ENCODE measurements at places on chromosomes 2 and 18.

- DNase-seq: no peak
Observed at GRCh38 chr2:130869441-130870160, 32.9 kb downstream of the ARHGEF4 start.

GRCh38 chr2:196263181-196263747 is 91.9 kb upstream of the STK17B start:
- no peak for DNase-seq

- DNase-seq: no peak
Observed at GRCh38 chr18:12694032-12694431, 8.5 kb downstream of the CEP76 start.

DNA sequence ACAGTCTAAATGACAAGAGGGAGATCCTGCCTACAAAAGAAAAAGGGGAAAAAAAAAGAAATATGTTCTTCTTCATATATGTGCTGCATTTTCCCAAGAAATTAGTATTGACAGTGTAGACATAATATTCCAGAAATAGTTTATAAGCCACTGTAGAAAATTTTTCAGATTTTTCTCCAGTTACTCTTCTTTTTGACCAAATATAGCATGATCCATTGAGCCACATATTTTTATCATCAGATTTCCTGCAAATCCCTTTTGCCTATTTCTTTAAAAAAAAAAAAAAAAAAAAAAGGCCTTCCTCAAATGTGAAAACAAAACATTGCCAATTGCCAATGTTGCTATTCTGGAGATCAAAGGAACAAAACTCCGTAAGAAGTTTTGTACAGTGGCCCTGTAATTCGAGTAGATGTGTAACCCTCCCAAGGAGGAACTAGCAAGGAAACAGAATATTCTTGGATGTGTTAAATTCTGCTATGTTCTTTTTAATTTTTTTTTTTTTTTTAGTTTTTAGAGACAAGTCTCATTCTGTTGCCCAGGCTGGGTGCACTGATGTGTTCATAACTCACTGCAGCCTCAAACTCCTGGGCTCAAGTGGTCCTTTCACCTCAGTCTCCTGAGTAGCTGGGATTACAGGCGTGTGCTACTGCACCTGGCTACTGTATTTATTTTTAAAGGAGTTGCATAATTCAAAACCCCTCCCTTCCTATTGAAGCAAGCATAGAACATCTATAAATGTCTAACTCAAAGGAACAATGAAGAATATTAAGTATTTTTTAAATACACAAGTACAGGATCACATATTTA is 12.5 kb upstream of the CABYR start:
- no peak for DNase-seq

GRCh38 chr18:63617915-63618234 is 26.2 kb downstream of the SERPINB4 start:
- DNase-seq: no peak

- no peak for DNase-seq
Observed at GRCh38 chr18:58618822-58619595, 9.9 kb downstream of the ALPK2 start.

DNA sequence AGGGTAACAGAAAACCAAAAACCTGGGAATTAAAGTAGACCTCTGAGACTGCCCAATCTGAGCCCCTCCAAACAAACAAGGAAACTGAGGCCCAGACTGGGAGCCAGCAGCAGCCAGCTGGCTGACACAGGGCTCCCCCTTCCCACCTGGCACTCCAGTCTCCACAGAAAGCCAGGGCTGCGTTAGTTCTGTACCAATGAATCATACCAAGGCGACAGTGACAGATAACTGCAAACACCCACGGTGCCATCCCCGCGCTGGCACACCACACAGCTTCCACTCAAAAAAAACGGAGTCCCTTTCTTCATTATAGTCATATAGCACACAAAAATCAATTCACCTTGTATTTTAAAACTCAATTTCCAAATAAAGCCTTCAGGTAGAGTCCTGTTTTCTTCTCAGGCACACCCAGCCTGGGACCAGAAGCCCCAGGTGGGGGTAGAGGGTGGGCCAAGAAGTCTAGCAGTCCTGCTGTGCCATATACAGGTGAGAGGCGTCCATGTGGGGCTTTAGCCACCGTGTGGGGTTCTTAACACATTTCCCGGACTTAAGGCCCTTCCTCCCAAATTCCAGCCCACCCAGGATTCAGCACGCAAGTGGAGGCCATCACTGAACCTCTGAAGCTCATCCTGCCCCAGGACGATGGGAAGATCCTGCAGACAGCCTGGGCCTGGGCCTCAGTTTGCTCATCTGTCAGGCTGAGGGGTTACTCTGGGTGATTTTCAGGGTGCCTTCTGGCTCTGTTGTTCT is 1.2 kb downstream of the PER2 start:
- DNase-seq: no peak

GRCh38 chr2:64854773-64855237 is 134.4 kb upstream of the SLC1A4 start:
- DNase-seq: no peak
